Keratinocyte (primary cell): ENCODE measurements at places on chromosomes 12 and 14.

DNA sequence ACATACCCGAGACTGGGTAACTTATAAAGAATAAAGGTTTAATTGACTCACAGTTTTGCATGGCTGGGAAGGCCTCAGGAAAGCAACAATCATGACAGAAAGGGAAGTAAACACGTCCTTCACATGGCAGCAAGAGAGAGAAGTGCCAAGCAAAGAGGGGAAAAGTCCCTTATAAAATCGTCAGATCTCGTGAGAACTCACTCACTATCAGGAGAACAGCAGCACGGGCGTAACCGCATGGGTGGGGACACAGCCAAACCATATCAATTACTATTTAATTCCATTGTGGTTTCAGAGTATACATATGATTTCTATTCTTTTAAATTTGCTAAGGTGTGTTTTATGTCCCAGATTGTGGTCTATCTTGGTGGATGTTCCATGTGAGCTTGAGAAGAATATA lies 117.9 kb downstream of the SCAF11 start:
- no peak for DNase-seq

DNA sequence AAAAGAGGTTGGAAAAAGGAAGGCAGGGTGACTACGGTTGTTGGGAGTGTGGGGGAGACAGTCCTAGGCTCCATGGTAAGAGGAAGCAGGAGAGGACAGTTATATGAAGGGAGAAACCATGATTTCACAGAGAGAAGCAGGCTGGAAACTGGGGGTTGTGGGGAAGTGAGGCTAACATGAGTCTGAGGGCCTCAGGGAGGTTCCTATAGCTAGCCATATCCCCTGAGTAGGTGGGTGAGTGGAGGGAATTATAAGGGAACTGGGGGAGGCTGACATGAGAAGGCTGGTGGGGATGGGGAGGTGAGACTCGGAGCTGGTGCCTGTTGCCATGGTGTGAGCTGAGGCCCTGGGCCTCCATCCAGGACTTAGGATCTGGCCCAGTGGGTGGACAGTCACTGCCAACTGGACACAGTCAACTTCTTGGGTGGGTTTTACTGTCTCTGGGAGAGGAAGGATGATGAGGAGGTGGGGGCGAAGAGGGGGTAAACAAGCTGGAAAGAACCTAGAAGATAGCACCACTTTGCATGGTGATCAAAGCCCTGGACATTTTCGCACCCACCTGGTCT lies 1.4 kb downstream of the RNASE13 start:
- DNase-seq, result no peak

DNA sequence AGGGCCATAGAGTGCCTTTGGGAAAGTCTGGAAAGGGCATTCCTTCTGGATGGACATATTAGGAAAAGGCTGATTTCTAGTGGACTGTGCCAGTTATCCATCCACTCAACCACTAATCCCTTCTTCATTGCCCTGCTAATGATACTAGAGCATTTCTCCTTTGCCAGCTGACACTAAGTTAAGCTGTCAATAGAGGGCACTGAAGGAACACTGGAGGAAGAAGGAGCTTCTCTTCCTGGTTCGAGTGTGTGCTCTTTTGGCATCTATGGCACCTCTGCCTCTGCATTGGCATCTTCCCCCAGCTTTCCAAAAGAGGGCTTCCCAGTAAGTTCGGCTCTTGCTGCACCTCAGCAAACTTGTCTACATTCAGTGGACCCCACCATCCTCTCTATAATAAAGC lies 165.4 kb downstream of the DERA start:
- no peak for DNase-seq

DNA sequence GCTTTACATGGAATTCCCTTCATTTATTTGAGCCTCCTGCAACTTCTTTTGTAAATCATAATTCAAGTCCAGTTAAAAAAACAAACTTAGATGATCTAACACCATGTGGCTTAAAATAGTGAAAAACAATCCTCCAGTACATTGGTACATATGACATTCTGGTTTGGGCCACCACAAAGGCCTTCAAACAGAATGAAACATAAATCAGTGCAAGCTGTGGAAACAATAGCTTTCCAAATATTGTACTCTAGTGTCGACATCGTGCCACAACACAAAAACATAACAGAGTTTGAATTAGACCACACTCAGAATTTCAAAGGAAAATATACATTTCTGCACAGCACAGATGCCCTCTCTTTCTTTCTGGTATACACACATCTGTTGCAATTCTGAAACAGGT lies 751.3 kb downstream of the SLC6A15 start:
- DNase-seq, result no peak

DNA sequence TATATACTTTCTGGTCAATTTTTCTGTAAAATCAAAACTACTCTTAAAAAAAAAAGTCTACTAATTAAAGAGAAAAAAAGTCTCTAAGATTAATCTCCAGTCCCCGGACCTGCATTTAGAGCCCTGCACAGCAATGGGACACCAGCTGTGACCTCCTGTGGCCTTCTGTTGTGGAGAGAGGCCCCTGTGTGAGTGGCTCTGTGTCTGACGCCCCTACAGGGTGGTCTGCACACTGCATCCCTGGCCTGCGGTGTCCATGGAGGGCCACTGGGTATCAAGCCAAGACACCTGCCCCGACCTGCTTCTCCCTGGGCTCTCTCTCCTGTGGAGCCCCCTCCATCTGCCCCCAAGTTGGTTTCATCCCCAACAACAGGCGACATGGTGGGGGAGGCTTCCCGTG lies 248.0 kb upstream of the DIO3 start:
- no peak for DNase-seq

GRCh38 chr12:98096436-98096835 lies 419.0 kb upstream of the TMPO start:
- DNase-seq, result no peak

DNA sequence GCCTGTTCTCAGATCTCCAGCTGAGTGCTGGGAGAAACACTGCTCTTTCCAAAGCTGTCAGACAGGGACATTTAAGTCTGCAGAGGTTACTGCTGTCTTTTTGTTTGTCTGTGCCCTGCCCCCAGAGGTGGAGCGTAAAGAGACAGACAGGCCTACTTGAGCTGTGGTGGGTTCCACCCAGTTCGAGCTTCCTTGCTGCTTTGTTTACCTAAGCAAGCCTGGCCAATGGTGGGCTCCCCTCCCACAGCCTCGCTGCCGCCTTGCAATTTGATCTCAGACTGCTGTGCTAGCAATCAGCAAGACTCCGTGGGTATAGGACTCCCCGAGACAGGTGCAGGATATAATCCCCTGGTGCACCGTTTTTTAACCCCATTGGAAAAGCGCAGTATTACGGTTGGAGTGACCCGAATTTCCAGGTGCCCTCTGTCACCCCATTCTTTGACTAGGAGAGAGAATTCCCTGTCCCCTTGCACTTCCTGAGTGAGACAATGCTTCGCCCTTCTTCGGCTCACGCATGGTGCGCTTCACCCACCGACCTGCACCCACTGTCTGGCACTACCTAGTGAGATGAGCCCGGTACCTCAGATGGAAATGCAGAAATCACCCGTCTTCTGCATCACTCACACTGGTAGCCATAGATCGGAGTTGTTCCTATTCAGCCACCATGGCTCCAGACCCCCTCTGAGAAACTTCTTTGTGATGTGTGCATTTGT lies 650.3 kb upstream of the ALG10B start:
- no peak for DNase-seq

DNA sequence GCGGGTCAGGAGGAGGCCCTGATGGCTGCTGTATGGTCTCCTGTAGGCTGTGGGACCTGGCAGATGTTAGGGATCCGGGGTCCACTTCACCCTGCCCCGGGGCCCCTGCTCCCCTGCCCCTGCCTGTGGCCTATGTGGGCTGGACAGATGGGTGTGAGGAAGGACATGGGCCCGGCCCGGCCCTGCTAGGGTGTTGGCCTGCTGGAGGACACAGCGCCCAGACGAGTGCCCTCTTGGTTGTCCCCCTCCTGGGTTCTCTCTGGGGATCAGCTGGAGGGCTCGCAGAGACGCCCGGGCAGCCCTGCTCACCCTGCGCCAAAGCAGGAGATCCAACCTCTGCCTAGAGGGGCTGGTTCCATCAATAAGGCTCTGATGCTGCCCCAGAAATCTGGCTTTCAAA lies 36.2 kb downstream of the BEGAIN start:
- no peak for DNase-seq

DNA sequence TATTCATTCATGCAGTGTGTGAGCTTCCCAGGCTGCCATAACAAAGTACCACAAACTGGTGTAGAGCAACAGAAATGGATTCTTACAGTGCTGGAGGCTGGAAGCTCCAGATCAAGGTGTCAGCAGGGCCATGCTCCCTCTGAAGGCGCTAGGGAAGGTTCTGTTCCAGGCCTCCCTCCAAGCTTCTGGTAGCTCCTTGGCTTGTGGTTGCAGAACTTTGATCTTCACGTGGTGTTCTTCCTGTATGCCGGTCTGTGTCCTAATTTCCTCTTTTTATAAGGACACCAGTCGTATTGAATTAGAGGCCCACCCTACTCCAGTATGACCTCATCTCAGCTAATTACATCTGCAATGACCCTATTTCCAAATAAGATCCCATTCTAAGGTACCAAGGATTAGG lies 3.1 kb downstream of the OTUB2 start:
- DNase-seq, result no peak

DNA sequence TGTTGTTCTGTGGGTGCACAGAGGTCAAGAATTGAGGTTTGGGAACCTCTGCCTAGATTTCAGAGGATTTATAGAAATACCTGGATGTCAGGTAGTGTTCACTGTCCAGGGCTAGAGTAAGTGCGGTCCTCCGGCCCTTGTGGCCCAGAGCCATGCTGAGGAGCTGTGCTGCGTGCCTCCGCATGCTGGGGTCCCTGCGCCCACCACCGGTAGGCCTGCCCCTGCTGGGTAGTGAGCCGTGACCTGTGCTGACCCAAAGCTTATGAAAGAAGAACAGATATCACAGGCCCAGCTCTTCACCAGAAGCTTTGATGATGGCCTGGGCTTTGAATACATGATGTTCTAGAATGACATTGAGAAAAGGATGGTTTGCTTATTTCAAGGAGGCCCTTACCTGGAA lies 37.8 kb upstream of the CMAS start:
- DNase-seq, result no peak

- peak; percentile 94 for DNase-seq
These were observed 245.3 kb downstream of the ZFP36L1 start for GRCh38 chr14:68547305-68548193.

- DNase-seq, result no peak
These were observed 45.7 kb upstream of the PDZRN4 start for GRCh38 chr12:41142376-41142775.

DNA sequence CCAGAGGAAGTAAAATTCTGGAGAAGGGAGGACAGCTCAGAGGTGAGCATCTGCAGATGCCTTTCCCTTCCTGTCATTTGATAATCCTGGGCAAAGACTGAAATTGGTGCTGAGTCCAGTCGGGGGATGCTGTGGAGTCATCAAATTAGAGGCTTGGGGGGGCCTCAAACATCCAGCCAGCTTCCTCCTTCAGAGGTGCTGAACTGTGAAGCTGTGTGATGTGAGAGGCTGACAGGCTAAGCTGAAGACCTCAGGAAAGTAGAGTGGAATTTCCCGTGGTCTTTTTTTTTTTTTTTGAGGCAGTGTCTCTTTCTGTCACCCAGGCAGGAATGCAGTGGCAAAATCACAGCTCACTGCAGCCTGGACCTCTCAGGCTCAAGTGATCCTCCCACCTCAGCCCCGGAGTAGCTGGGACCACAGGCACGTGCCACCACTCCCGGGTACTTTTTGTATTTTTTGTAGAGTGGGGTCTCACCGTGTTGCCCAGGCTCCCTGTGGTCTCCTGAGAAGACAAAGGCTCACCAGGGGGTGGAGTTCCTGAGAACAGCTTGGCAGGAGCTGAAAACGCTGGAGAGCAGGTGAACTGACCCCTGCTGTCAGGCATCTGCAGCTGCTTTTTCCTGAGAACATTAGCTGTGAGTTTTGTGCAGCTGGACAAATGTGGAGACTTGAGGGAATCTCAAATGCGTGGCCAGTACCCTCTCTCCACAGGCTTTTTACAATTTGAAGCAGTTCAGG lies 6.1 kb upstream of the TCL1B start:
- DNase-seq, result no peak

GRCh38 chr14:100909439-100909838 lies 5.9 kb upstream of the RTL1 start:
- no peak for DNase-seq

DNA sequence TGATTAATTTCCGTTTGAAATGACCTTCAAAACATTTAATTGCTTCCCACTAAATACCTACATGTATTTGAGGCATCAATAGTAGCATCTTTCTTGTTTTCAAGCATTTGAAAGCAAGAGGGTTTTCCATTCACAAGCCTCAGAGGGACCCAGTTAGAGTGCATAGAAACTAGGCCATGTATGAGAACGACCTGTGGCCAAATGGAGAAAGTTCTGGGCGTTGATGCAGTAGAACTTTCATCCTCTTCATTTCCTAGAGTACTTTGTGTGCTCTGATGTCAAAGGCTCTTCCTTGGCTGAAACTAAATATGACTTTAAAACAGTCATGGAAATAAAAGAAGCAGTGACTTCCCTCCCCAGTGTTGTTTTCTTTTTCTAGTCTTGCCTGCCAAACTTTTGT lies 944 bp upstream of the DHRS7 start:
- DNase-seq, result no peak

- no peak for DNase-seq
These were observed 62.7 kb downstream of the RASSF3 start for GRCh38 chr12:64672925-64673409.

GRCh38 chr14:35821564-35822411 lies 4.3 kb upstream of the BRMS1L start:
- no peak for DNase-seq

GRCh38 chr14:30603402-30603801 lies 18.7 kb upstream of the SCFD1 start:
- DNase-seq, result no peak

- DNase-seq, result no peak
These were observed 809 bp downstream of the PRKD1 start for GRCh38 chr14:29926701-29927375.

- no peak for DNase-seq
These were observed 347.1 kb upstream of the DDHD1 start for GRCh38 chr14:53500191-53500590.

- no peak for DNase-seq
These were observed 275.2 kb upstream of the CRY1 start for GRCh38 chr12:107368586-107368985.

DNA sequence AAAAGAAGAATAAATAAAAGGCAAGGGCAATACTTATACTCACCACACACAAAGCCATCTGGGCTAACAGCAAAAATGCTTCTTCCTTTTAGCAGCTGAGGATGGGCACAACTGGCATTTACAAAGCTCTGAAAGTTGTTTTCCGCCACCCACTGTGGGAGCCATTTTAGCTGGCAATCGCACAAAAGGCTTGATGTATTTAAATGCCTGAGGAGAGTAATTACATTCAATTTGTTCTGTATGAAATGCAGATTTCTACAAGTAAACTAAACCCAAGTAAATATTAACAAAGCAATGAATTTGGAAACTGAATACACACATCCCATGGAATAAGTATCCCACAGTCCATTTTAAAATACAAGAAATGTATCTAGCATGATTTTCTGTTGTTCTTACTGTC lies 37.5 kb downstream of the LRIG3 start:
- no peak for DNase-seq

DNA sequence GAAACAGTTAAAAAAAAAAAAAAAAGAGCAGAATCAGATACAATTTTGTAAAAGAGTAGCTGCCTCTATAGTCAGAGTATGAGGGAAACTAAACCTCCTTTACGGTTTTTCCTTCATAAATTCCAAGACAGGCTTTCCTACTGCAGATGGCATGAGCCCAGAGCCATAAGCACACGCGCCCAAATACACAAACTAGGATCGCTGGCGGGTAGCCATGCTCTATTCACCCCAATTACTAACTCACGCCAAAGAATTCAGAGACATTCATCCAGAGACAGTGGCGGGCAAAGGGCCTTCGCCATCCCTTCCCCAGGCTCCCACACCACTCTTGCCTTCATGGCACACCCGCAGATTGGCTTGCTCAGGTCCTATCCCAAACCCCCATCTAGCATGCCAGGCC lies 48.2 kb downstream of the MOK start:
- DNase-seq, result no peak
